ENCODE measurements at places on chromosomes 3 and 15. TPM values are rescaled to one million over a fixed set of nuclear protein-coding genes. Genes with fewer than 3 reads are reported as not detected.

Gene ANKRD34C
- total RNA-seq, result not detected

Gene ZBTB47
- 0.43 TPM for total RNA-seq

Gene LYSMD4
- 6.6 TPM for total RNA-seq

Gene TGM5
- total RNA-seq, result 0.22 TPM

Gene KBTBD13
- total RNA-seq, result not detected

Gene ATP13A4
- total RNA-seq, result 3.5 TPM

Gene CSPG4
- not detected for total RNA-seq

Gene DUOXA2
- not detected for total RNA-seq

Gene PLCH1
- total RNA-seq, result 0.20 TPM
